ENCODE measurements at places on chromosomes 16 and 17.
A peak's percentile ranks its signal among the peaks of the same experiment; 100 is the strongest.

- DNase-seq = no peak
These were observed 2.0 kb upstream of the TOP2A start for GRCh38 chr17:40419559-40420331.

DNA sequence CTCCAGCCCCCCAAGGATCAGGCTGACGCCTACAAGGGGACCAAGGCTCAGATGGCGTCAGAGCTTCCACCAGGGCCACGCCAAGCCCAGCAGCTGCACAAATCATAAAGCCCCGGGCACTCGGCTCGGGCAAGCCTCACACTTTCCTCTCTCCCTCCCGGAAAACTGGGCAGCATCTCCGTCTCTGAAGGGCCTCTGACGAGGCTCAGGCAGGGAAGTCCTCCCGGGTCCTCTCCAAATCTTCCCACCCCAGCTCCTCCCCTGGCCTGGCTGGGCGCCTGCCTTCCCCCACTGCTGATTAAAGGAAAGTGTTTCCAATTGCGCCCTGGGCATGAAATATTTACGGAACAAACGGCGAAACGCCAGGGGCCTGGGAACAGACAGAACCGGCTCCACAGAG lies 38.5 kb downstream of the PIEZO1 start:
- DNase-seq = no peak

DNA sequence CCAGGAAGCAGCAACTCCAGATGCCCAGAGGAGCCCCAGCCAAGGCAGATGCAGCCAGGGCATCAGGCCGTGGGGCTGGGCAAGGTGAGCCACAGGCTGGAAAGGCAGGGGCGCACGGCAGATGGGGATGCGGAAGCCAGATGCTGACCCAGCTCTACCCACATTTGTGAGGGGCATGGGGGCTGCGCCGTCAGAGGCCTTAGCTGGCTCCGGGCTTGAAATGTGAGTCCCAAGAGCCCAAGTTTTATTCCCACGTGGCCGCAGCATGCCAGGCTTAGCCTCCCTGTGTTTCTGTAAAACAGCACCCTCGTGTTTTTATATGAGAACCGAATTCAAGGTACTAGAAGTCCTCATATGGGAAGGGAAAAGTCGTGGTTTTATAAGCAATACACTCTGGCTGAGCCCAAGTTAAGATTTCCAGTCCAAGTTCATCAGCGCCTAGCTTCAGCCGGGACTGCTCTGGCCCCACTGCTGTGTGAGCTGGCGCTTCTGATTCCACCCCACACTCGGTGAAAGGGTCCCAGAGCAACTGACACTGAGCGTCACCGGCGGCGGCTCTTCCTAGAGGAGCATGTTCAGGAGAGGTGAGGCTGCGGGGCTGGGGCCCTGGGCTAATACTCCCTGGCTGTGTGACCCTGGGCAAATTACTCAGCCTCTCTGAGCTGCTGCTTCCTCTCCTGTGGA lies 6.7 kb upstream of the C16orf95 start:
- no peak for DNase-seq

DNA sequence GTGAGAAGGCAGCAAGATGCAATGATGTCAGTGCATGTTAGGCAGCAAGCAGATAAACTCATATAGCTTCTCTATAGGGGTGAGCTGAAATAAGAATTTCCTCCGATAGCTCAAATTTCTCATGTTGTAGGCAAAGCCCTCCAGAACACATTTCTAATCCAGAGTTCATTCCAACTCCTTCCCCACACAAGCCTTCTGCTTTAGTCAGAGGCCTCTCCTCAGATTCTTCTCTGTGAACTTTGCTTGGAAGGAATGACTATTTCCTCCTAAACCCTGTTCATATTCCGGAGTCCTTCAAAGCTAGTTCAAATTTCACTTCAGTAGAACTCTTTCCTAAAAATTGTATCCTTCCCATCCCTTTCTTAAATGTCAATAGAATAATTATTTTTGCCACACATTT lies 144.8 kb downstream of the KCNJ2 start:
- DNase-seq = no peak

GRCh38 chr16:16164243-16164642 lies 59.1 kb downstream of the ABCC6 start:
- DNase-seq = no peak

- DNase-seq = no peak
These were observed 37.4 kb upstream of the LONP2 start for GRCh38 chr16:48206594-48207242.

GRCh38 chr16:57646388-57647039 lies 18.1 kb downstream of the ADGRG1 start:
- DNase-seq = no peak

- DNase-seq = peak; percentile 93
These were observed 39.8 kb upstream of the RASD1 start for GRCh38 chr17:17535957-17536356.

GRCh38 chr16:1309888-1310831 lies 724 bp downstream of the UBE2I start:
- no peak for DNase-seq

GRCh38 chr16:49854188-49854795 lies 1.6 kb downstream of the ZNF423 start:
- no peak for DNase-seq

DNA sequence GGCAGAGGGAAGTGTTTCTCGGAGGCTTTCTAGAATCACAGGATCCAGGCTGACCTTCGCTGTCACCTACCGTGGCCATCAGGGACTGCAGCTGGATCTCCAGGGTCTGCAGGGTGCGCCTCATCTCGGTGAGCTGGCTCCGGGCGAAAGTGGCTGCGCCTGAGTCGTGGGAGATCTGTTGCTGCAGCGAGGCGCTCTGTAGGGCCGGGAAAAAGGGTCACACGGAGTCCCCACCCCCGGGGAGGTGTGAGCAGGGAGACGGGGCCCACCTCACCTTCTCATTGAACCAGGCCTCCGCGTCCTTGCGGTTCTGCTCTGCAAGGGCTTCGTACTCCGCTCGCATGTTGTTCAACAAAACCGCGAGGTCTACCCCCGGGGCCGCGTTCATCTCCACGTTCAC lies 2.9 kb downstream of the KRT28 start:
- DNase-seq = no peak

Measured in cardiac septum (tissue), 1 donor.